ENCODE measurements at places on chromosomes 1 and 21. TPM values are rescaled to one million over a fixed set of nuclear protein-coding genes. Genes with fewer than 3 reads are reported as not detected.

Gene AADACL3
- not detected for total RNA-seq

Gene LRRC8D
- 44.0 TPM for total RNA-seq

Gene SAMSN1
- not detected for total RNA-seq

Gene WDR64
- not detected for total RNA-seq

Gene CFHR1
- 0.39 TPM for total RNA-seq
